ENCODE measurements at places on chromosomes 5 and 9. TPM values are rescaled to one million over a fixed set of nuclear protein-coding genes. Genes with fewer than 3 reads are reported as not detected.

GRCh38 chr9:124743686-124744348 lies 27.3 kb downstream of the NR6A1 start:
- peak; percentile 10 for DNase-seq

DNA sequence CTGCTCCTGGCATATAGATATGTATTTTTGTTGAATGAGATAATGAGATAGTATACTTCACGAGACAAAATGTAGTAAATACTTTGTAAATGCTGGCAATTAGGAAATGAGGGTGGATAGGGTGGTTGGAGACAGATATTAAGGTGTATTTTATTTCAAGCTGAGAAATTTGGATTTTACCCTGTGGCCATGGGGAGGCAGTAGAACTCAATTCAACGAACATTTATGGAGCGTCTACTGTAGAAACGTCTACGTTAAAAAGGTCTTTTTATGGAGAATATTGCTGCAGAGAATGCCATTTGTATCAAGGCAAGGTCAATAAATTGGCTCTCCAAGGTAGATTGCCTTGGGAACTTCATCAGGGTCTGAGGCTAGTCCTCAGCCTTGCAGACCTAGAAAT lies 21.5 kb upstream of the RALGPS1 start:
- no peak for DNase-seq

Gene MRPL36
- polyA plus RNA-seq, result 98.7 TPM

DNA sequence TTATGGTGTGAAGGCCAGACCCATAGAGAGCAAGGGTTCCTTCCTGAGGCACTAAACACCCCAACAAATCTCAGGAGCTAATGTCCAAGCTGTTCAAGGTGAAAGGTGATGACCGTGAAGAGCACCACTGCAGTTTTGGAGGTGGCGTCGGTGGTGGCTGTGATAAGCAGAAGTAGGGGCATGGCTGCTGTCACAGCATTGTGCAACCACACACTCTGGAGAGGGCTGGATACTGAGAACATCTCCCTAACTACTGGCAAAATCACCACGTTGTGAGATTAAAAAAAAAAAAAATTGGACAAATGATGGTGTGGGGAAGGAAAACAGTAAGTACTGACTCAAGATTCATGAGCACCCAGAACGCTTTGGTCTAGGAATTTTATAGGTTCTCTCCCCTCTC lies 156.5 kb downstream of the PJA2 start:
- no peak for DNase-seq

Gene PTGR1
- polyA plus RNA-seq, result not detected

Gene GMCL2
- not detected for polyA plus RNA-seq

- DNase-seq, result no peak
Observed at GRCh38 chr5:16350816-16351215, 114.8 kb downstream of the ZNF622 start.

Gene SLC6A19
- polyA plus RNA-seq, result not detected
